ENCODE measurements at places on chromosomes 6 and 20.

DNA sequence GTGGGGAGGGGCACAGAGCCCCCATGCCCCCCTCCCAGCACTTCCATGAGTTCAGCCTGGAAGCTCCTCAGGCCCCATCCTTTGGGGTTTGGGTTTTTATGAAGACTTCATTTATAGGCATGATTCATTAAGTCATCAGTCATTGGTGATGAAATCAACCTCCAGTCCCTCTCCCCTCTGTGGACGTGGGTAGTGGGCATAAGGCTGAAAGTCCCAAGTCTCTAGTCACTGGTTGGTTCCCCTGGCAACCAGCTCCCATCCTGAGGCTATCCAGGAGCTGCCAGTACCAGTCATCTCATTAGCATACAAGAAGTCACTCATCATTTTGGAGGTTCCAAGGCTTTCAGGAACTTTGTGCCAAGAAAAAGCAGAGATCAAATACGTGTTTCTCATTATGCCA is 9.2 kb downstream of the TGM3 start:
- DNase-seq, result no peak

DNA sequence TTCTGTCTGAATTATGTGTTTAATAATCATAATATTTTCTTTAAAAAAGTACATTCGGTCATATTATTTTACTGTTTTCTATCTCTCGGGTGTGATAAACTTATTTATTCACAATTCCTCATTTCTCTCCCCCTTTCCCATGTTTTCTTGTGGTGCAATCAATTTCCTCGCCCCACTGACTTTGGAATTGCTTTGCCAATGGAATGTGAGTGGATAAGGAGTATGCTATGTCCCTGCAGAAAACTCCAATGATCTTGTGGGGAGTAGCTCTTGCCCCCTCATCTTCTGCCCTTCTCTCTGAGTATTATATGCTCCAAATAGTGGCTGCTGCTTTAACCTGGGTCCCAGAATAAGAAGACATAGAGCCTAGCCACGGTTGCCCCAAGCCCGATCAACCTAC is 64.1 kb downstream of the HMGN3 start:
- no peak for DNase-seq

- DNase-seq, result no peak
These were observed 14.9 kb upstream of the RFPL4B start for GRCh38 chr6:112332274-112332673.

GRCh38 chr20:17793986-17794385 is 94.2 kb downstream of the BANF2 start:
- DNase-seq, result no peak

GRCh38 chr6:44850312-44850711 is 462.8 kb downstream of the CDC5L start:
- no peak for DNase-seq

GRCh38 chr6:99093456-99094190 is 145.9 kb upstream of the FBXL4 start:
- DNase-seq, result no peak

GRCh38 chr20:58524814-58525213 is 9.6 kb upstream of the APCDD1L start:
- no peak for DNase-seq
